Mesendoderm (in vitro differentiated cells): ENCODE measurements at places on chromosomes 12 and 14.
A peak's percentile ranks its signal among the peaks of the same experiment; 100 is the strongest.

- no peaks in the 10 kb centered on the region for H3K27me3 ChIP-seq
- H3K36me3 ChIP-seq = no peaks in the 10 kb centered on the region
- H3K4me3 ChIP-seq = no peak overlapping the region
- H3K4me1 ChIP-seq = no peaks in the 10 kb centered on the region
- H3K27ac ChIP-seq = no peak overlapping the region
- no peak for DNase-seq
These were observed 153.9 kb upstream of the GSC start for GRCh38 chr14:94923786-94924185.

DNA sequence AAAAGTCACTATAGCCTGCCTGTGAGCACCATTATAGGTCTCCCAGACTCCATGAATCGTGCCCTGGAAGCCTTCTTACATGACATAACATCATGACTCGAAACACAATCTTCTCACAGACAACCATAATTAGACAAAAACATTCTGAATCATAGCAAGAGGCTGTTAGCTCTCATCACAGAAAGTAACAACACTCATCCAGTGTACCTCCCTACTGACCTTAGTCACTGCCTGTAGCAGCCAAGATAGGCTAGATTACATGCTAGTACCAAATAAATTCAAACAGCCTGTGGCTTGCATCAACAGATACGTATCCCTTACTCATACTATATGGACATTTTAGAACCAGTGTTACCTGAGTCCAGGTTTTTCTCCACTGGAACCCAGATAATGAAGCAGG lies 663.8 kb upstream of the FOXG1 start:
- no peaks in the 10 kb centered on the region for H3K36me3 ChIP-seq
- H3K27ac ChIP-seq = no peak overlapping the region
- no peak for DNase-seq

DNA sequence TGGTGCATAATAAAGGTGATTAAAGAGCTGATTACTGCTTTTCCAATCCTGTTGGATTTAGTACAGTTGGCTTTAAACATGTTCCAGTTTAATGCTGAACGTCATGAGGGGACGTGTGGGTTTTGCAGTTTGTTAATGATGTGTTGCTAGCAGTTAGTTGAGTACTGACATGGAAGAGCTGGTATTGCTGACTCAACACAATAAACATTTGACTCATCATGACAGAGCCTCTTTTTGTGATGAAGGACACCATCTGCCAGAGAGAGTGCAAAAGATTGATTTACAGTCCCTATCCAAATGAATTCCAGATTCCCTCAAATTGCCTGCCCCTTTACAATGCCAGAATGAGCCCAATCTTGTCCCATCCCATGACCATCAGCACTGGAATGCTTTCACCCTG lies 346.2 kb upstream of the PRICKLE1 start:
- no peaks in the 10 kb centered on the region for H3K27me3 ChIP-seq
- no peak overlapping the region for H3K27ac ChIP-seq
- DNase-seq = no peak
- no peaks in the 10 kb centered on the region for H3K36me3 ChIP-seq
- H3K4me1 ChIP-seq = no peaks in the 10 kb centered on the region
- no peak overlapping the region for H3K4me3 ChIP-seq

- H3K36me3 ChIP-seq = no peaks in the 10 kb centered on the region
- H3K27me3 ChIP-seq = no peaks in the 10 kb centered on the region
- peak; percentile 62 for DNase-seq
These were observed 115.9 kb downstream of the SLC25A21 start for GRCh38 chr14:37056473-37056872.

GRCh38 chr12:89040146-89040964 lies 311.9 kb downstream of the DUSP6 start:
- H3K4me3 ChIP-seq = no peak overlapping the region
- no peak overlapping the region for H3K27ac ChIP-seq
- H3K27me3 ChIP-seq = no peaks in the 10 kb centered on the region
- H3K36me3 ChIP-seq = no peaks in the 10 kb centered on the region

DNA sequence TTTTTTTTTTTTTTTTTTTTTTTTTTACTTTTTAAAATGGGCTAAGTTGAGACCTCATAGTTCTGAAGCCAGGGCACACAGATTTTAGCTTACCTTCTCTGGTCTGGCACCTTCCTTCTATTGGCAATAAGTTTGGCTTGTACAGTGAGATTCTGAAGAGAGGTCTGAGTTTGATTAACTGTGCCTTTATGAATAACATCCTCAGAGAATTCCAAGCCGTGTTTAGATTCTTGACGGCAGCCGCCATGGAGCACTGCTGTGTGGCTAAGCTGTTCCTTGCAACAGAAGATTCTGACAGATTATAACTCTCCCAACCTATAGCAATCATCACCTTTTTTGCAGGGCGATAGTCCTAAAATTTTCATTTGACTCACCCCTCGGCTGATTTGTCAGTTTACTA lies 354.9 kb upstream of the FAR2 start:
- H3K4me3 ChIP-seq = no peak overlapping the region
- no peaks in the 10 kb centered on the region for H3K27me3 ChIP-seq
- H3K27ac ChIP-seq = no peak overlapping the region
- no peak for DNase-seq

GRCh38 chr12:56718636-56719035 lies 6.5 kb downstream of the NACA start:
- no peak overlapping the region for H3K27ac ChIP-seq
- peaks cover 14% of the 10 kb centered on the region for H3K36me3 ChIP-seq
- no peak overlapping the region for H3K4me3 ChIP-seq

- peak; percentile 51 for DNase-seq
- H3K27me3 ChIP-seq = no peaks in the 10 kb centered on the region
- no peak overlapping the region for H3K4me3 ChIP-seq
- peaks cover 2% of the 10 kb centered on the region for H3K4me1 ChIP-seq
These were observed 44.4 kb downstream of the GIT2 start for GRCh38 chr12:109951751-109952150.

GRCh38 chr12:70049596-70050360 lies 193.5 kb upstream of the CNOT2 start:
- peaks cover 18% of the 10 kb centered on the region for H3K4me1 ChIP-seq
- H3K36me3 ChIP-seq = no peaks in the 10 kb centered on the region
- H3K27me3 ChIP-seq = no peaks in the 10 kb centered on the region
- DNase-seq = peak; percentile 95
- peak overlapping the region; percentile 79 for H3K27ac ChIP-seq
- H3K4me3 ChIP-seq = no peak overlapping the region

DNA sequence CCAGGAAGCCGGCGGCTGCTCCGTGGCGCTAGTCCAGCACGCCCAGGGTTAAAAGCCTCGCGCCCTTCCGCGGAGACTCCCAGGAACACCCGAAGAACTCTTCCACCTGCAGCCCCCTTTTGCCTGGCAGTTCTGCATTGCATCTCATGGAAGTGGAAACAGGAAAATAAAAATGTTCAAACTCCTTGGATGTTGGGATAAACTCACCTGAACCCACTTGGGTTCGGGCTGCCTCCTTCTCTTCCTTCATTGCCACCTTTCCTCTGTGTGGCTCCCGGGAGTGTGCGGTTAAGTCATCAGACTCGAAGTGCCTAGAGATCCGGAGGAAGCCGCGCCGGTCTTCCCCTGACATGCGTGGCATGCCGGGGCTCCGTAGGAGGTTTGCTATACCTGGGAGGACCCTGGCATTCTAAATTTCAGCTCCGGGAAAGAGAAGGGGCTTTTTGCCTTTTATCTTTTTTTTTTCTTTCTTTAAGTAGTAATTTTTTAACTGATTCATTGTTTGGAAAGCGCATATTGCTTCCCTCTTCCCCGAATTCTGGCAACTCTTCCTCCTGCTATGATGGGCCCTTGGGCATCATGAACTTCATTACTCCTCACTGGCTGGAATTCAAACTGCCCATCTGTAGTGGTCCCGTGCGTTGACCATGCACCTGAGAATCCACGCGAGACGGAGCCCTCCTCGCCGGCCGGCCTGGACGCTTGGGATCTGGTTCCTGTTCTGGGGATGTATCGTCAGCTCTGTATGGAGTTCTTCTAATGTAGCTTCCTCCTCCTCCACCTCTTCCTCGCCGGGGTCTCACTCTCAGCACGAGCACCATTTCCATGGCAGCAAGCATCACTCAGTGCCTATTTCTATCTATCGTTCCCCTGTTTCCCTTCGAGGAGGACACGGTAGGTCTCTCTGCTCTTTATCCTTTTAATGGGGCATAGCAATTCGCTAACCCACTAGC lies 931.4 kb downstream of the DIO2 start:
- peak overlapping the region; percentile 7 for H3K4me3 ChIP-seq
- peaks cover 9% of the 10 kb centered on the region for H3K27me3 ChIP-seq
- peak; percentile 43 for DNase-seq

DNA sequence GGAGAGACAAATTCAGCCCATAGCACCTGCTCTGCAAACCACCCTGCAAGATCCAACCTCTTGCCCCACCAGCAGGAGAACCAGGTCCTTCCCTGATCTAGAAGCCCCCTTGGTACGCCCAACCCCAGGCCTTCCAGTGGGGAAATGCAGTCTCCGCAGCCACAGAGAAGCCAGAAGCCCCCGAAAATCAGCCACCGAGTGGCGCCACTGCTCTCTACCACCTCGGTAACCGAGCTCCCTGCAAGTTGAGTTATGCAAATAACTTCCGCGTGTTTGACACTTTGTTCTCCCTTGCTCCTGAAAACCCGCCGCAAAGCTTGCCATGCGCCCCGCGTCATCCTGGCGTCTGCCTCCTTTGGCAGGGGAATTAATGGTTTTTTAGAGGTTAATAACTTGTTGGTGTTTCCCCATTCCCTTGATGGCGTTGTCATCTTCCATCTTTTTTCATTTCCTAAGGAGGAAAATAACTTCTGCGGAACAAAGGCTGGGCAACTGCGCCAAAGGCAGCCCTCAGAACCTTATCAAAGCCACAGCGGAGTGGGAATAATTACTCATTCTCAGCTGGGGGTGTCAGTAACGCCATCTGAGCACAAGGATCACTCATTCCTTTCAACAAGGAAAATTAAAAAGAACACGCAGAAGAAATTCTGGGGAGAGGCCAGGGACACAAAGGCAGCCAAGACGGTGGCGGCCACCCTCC lies 60.4 kb downstream of the FZD10 start:
- no peaks in the 10 kb centered on the region for H3K27me3 ChIP-seq
- peak; percentile 78 for DNase-seq
- peaks cover 3% of the 10 kb centered on the region for H3K4me1 ChIP-seq
- H3K27ac ChIP-seq = no peak overlapping the region
- no peaks in the 10 kb centered on the region for H3K36me3 ChIP-seq
- H3K4me3 ChIP-seq = no peak overlapping the region

DNA sequence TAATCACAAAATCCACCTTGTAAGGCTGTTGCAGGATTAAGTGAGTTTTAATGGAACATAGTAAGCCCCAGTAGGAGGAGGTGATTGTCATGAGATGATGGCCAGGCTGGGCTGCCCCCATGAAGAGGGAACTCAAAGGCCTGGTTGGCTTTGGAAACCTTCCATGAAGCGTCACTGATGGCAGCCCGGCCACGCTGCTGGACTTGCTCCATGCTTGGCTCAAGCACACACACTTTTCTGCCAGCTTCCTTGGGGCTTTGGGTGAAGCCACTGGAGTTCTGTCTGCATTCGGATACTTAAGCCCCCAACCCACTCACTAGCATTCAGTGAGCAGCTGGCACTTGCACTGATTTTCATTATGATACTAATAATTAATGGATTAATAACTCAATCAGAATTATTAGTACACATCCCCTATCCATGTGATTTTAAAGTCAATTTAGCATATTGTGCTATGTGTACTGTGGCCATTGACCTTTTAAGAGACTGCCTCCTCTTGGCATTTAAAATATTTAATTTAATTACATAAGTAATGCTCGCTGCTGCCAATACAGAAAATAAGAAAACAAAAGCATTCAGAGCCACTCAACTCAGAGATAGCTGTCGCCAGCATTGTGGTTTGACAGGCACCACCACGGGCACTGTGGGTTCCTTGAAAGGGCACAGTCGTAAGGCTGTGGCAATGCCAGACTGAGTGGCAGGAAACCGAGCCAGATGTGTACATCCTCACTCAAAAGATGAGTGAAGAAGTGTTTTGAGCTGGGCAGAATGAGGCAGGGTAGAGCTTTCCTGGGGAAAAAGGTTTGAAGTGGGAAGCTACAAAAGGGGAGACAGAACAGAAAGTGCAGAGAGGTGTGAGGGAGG lies 15.9 kb downstream of the KRT85 start:
- H3K27ac ChIP-seq = no peak overlapping the region
- H3K27me3 ChIP-seq = no peaks in the 10 kb centered on the region
- no peaks in the 10 kb centered on the region for H3K4me1 ChIP-seq
- no peak for DNase-seq
- no peaks in the 10 kb centered on the region for H3K36me3 ChIP-seq
- H3K4me3 ChIP-seq = no peak overlapping the region

GRCh38 chr12:48279601-48280000 lies 71.1 kb downstream of the ZNF641 start:
- H3K4me1 ChIP-seq = no peaks in the 10 kb centered on the region
- H3K27me3 ChIP-seq = peaks cover 5% of the 10 kb centered on the region
- no peak overlapping the region for H3K4me3 ChIP-seq
- H3K27ac ChIP-seq = no peak overlapping the region
- no peaks in the 10 kb centered on the region for H3K36me3 ChIP-seq

- no peaks in the 10 kb centered on the region for H3K27me3 ChIP-seq
- no peaks in the 10 kb centered on the region for H3K4me1 ChIP-seq
- DNase-seq = no peak
- no peaks in the 10 kb centered on the region for H3K36me3 ChIP-seq
- H3K27ac ChIP-seq = no peak overlapping the region
These were observed 450.5 kb downstream of the TMEM117 start for GRCh38 chr12:44286336-44286735.

DNA sequence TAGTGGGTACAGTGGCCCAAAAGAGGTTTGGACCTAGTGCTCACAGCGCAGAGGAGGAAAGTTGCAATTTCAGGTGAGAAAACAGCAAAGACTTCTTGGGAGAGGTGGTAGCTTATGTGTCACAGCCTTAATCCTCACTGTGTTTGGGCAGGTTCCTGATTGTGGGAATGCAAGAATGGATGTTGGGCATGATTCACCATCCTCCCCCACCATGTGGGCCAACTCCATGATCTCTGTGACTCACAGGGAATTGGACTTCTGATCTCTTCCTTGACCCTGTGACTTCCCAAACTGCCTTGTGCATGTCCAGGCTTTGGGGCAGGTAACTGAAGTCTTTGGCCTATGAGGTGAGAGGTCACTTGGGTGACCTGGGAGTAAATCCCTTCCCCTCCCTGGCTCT lies 1.8 kb upstream of the CHST11 start:
- no peaks in the 10 kb centered on the region for H3K36me3 ChIP-seq
- no peak overlapping the region for H3K27ac ChIP-seq
- no peak overlapping the region for H3K4me3 ChIP-seq
- H3K4me1 ChIP-seq = peaks cover 2% of the 10 kb centered on the region
- H3K27me3 ChIP-seq = no peaks in the 10 kb centered on the region

DNA sequence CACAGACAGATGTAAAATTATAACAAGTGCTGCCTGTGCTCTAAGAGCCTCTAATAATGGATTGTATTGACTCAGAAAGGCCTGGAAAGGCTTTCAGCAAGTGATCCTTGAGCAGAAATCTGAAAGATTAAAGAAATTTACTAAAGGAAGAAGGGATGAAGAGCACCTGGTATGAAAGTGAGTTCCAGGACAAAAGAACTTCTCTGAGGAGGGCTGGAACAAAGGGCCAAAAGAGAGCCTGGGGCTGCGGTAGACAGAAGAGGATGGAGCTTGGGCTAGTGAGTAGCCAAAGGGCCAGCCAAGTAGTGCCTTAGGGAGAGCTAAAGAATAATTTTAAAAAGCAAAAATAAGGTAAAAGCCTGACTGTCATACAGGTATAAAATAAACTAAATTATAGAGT lies 44.0 kb downstream of the BCAT1 start:
- no peak overlapping the region for H3K4me3 ChIP-seq
- H3K27me3 ChIP-seq = no peaks in the 10 kb centered on the region
- H3K36me3 ChIP-seq = no peaks in the 10 kb centered on the region
- peak; percentile 72 for DNase-seq

- H3K4me3 ChIP-seq = no peak overlapping the region
- DNase-seq = no peak
- no peaks in the 10 kb centered on the region for H3K36me3 ChIP-seq
- H3K27ac ChIP-seq = no peak overlapping the region
- H3K27me3 ChIP-seq = no peaks in the 10 kb centered on the region
These were observed 466.4 kb downstream of the MED13L start for GRCh38 chr12:115811045-115811444.
